Suprapubic skin (tissue), 4 donors: ENCODE measurements at places on chromosomes 1 and 21. TPM values are rescaled to one million over a fixed set of nuclear protein-coding genes. Genes with fewer than 3 reads are reported as not detected.
A peak's percentile ranks its signal among the peaks of the same experiment; 100 is the strongest.

ATAD3C gene
- 2.0 TPM for total RNA-seq

FCER1A gene
- 32.4 TPM for total RNA-seq

DNA sequence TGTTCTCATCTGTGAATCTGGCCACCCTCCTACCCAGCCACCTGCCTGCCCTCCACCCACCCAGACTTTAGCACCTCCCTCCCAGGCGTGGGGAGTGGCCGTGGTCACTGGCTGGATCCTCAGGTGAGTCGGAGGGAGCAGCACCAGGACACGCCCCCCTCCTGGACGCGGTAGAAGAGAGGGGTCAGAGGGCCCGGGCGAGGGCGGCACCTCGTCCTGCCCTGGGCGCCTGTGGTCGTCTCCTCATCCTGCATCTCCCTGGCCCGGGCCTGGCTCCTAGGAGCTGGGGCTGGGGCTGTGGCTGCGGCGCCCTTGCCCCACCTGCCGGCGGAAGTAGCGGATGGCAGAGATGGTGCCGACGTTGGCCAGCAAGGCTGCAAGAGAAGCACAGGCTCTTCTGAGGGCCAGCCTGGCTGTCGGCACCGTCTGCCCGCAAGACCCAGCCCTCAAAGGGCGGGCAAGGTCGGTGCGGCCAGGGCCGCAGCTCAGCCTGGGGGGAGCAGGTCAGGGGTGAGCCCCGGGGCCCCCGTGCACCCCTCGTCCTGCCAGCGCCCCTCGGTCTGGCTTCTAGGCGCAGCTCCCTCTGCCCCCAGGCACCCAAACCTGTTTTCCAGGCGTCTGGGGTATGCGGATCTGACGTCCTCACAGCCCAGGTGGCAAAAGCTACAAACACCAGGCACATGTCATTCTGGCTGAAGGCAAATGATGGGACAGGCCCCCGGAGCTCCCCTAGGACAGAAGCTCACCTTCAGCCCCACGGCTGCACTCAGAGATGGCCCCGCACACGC lies 5.8 kb downstream of the PERM1 start:
- H3K4me3 ChIP-seq, result peak overlapping the region; percentile 34
- DNase-seq, result no peak
- no peaks in the 10 kb centered on the region for H3K36me3 ChIP-seq

GRCh38 chr1:101312147-101312546 lies 75.3 kb downstream of the S1PR1 start:
- DNase-seq, result no peak
- no peaks in the 10 kb centered on the region for H3K36me3 ChIP-seq
- peaks cover 2% of the 10 kb centered on the region for H3K27me3 ChIP-seq

DNA sequence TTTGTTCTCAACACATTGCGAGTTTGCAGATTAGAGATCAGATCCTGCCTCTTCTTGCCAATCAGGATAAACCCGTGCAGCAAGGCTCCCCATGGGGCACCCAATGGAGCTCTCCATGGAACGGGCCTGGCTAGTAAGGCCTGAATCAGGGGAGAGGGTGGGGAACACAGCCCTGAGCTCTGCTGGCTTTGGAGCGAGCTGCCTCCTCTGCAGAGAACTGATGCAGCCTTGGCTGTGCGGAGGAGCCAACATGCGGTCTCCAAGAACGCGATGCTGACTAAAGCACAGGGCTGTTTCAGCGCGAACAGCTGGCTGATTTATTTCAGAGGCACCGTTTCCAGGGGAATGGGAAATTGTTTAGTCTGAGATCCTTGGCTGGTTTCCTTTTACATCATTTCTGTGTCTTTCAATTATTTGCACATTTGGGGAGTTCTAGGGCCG lies 139.7 kb downstream of the TSEN15 start:
- no peaks in the 10 kb centered on the region for H3K27me3 ChIP-seq
- DNase-seq, result no peak
- no peak overlapping the region for H3K4me3 ChIP-seq
- H3K27ac ChIP-seq, result no peak overlapping the region
